Astrocyte of the spinal cord (primary cell): ENCODE measurements at places on chromosomes 16 and 17.

GRCh38 chr17:67434061-67434525 lies 57.0 kb downstream of the PITPNC1 start:
- no peak for DNase-seq

GRCh38 chr17:47085736-47086135 lies 103.4 kb downstream of the CDC27 start:
- DNase-seq = no peak

DNA sequence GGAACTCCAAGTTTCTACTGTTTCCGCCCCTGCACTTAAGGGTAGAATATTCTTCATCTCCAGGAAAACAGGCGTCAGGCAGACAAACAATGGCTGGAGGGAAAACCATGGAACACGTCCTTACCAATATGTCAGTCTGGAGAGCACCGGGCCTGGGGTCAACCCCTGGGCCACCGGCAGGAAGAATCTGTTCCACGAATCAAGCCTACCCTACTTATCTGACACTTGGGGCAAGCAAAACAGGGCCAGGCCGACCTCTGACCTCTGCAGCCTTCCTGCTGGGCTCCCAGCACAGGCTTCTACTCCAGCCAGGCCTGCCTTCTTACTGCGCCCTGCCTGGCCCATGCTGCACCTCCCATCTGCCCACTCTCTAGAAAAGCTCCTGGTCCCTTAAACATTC lies 10.1 kb downstream of the VAC14 start:
- DNase-seq = no peak

DNA sequence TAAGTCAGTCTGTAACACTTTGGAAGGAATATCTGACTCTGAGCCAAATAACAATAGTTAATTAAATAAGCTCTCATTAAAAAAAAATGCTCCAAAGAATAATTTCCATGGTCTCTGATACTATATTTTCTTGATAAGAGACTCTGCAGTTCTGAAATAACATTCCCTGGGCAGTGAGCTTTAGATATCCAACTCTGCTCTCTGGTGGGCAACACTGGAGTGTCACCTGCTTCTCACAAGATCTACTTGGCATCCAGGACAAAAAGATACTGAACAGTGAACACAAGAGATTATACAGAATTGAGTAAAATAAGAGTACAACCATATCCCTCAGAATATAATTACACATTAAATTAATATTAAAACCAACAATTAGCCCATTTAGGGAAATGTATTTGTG lies 13.7 kb downstream of the BLMH start:
- DNase-seq = peak; percentile 57

GRCh38 chr16:66950437-66950836 lies 10.6 kb upstream of the CES3 start:
- DNase-seq = no peak

DNA sequence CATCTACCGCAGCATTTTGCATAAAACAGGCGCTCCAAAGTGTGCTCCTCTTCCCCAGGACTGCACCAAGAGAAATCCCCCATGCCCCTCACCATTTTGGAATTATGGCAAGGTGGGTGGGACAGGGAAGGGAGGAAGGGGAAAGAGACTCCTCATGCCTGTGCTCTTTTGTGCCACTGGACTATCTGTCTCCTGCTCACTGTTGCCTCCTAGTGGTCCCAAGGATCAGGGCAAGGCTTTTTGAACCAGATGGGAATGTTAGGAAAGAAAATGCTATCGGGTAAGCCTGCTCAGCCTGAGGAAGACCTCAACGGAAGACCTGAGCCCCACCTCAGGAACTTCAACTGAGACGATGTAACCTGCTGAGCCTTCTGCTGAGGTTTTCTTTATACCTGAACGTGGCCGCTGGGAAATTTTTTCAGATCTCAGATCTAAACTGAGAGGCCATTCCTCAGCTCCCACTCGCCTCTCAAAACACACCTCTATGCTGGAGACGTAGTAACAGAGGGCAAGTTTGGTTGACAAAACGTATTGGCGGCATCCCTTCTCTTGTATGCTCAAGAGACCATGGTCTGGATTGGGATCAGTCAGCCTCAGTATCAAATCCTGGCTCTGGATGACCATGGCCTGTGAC lies 58.3 kb downstream of the SPACA3 start:
- peak; percentile 11 for DNase-seq

- peak; percentile 19 for DNase-seq
These were observed 50.0 kb downstream of the VMP1 start for GRCh38 chr17:59757470-59757869.

DNA sequence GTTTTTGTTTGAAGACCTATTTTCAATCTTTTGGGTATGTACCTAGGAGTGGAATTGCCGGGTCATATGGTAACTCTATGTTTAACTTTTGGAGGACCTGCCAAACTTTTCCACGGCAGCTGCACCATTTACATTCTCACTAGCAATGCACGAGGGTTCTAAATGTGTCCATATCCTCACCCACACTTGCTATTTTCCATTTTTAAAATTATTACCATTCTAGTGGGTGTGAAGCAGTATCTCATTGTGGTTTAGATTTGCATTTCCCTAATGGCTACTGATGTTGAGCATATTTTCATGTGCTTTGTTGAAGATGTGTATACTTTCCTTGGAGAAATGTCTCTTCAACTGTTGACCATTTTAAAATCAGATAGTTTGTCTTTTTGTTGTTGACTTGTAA lies 60.3 kb upstream of the HAPSTR1 start:
- no peak for DNase-seq
